ENCODE measurements at places on chromosomes 6 and 20.

DNA sequence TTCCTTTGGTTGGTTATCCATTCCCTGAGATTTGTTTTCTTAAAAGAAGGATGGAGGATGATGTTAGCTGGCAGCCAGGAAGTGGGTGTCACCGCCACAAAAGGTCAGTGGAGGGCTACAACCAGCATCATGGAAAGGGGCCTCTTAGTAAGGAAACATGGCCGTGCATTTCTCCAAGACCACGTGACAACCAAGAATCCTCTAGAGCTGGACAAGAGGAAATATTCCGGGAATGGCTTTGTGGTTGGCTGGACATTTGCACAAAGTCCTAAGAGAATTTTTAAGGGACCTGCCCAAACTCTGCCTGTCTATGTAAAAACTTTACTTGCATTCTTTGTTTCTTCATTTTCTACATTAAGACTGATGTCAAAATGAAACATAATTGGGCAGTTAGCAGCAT, 399.9 kb upstream of the MARCKS start:
- no peak for DNase-seq

GRCh38 chr6:114577109-114577508, 234.3 kb upstream of the HS3ST5 start:
- DNase-seq = no peak

GRCh38 chr6:108494434-108494833, 66.3 kb upstream of the FOXO3 start:
- no peak for DNase-seq

DNA sequence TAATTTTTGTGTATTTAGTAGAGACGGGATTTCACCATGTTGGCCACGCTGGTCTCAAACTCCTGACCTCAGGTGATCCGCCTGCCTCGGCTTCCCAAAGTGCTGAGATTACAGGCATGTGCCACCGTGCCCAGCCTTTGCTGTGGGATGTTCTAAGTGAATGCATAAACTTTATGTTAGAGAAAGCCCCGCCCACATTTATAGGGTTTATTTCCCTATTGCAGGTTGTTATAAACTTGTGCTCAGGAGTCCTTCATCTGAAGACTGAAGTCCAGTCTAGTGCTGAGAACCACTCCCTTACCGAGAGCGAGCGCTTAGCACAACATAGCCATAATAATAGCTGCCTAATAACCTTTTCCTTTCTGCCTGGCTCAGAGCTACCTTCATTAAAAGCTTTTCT, 75.4 kb upstream of the ZNF217 start:
- DNase-seq = no peak

DNA sequence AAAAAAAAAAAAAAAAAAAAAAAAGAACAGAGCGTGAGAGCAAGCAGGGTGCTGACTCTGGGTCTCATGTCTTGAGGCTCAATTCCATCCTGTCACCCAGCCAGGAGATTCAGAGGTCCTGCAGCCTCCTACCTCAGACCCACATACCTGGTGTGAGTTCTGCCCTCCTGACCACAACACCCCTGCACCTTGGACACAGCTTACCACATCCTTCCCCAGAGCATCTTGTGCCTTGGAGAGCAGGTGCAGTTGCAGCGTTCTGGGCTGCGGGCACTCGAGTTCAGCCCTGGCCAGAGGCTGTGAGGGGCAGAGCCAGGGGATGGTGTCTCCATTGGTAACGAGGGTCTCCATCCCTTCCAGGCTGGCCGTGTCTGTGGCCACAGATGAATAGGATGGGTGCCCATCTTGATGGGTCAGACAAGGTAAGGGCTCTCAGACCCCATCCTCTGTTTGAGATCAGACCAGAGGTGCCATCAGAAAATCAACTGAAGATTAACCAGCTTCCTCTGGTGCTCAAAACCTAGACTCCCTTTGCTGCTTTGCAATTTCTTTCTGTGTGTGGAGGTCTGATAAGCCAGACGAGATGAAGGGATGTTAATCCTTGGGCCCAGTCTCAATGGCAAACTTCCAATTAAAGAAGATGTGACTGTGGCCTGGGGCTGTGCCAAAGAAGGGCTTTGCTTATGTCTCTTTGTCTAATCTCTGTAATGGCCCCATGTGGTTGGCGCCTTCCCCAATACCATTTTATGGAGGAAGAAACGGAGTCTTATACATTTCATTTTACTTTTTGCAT, 14.7 kb upstream of the ZNF831 start:
- no peak for DNase-seq

- no peak for DNase-seq
Observed at GRCh38 chr6:38234934-38235682, 404.6 kb downstream of the BTBD9 start.

GRCh38 chr6:22219925-22220324, 76.9 kb downstream of the PRL start:
- DNase-seq = no peak

GRCh38 chr20:7629880-7630279, 310.4 kb downstream of the HAO1 start:
- DNase-seq = no peak

DNA sequence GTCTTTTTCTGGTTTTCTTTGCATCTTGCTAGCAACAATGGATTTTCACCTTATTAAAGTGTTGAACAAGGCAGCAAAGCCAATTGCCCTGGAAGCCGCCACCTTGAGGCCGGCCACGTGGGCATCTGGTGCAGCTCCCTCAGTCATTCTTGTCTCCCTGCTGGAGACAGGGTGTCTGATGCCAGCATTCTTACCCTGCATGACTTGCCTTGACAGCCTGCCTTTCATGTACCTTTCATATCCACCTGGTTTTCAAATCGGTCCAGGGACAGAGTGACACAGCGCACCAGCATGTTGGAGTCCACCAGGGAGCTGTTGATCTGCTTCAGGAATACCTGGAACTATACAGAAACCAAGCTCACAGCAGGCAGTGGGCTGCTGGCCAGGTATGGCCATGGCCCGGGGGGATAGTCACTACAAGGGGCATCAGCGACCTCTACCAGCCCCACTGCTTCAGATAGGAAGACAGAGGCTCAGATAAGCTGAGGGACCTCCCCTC, 49.8 kb downstream of the MYH7B start:
- no peak for DNase-seq

- DNase-seq = no peak
Observed at GRCh38 chr6:8181160-8181881, 79.0 kb upstream of the EEF1E1 start.

DNA sequence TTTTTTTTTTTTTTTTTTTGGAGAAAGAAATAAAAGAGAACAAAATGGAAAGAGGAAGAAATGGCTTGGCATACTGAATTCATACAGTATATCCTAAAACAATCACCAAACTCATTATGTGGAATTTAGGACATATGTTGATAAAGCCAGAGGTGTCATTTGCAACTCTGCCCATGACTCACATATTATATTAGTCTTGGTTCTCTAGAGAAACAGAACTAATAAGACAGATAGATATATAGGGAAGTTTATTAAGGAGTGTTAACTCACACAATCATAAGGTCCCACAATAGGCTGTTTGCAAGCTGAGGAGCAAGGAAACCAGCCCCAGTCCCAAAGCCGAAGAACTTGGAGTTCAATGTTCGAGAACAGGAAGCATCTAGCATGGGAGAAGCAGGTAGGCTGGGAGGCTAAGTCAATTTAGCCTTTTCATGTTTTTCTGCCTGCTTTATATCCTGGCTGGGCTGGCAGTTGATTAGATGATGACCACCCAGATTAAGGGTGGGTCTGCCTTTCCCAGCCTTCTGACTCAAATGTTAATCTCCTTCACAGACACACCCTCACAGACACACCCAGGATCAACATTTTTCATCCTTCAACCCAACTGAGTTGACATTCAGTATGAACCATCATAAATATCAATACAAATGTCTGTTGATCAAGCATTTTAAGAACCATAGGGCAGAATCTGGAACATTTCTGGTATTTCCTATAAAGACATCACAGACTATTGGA, 102.3 kb downstream of the UBE3D start:
- no peak for DNase-seq

GRCh38 chr6:158660333-158660754, 10.5 kb downstream of the SYTL3 start:
- DNase-seq = no peak

DNA sequence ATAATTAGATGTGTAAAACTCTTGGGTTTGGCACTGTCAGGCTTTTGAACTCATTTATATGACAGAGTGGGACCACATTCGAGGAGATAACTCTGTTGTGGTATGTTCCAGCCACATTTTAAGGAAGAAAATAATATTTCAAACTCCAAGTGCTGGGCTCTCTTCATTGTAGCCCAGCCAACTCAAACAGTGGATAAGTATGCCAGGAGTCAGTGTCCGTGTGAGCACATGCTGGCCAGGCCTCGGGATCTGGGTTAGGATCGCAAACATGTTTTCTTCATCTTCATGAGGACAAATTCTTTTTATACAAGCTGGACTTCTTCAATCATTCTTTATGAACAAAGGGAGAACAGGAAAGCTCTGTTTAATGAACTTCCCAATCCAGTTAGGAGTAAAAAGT, 497.5 kb downstream of the MAFB start:
- no peak for DNase-seq

GRCh38 chr6:84282550-84282949, 55.1 kb upstream of the CEP162 start:
- no peak for DNase-seq

DNA sequence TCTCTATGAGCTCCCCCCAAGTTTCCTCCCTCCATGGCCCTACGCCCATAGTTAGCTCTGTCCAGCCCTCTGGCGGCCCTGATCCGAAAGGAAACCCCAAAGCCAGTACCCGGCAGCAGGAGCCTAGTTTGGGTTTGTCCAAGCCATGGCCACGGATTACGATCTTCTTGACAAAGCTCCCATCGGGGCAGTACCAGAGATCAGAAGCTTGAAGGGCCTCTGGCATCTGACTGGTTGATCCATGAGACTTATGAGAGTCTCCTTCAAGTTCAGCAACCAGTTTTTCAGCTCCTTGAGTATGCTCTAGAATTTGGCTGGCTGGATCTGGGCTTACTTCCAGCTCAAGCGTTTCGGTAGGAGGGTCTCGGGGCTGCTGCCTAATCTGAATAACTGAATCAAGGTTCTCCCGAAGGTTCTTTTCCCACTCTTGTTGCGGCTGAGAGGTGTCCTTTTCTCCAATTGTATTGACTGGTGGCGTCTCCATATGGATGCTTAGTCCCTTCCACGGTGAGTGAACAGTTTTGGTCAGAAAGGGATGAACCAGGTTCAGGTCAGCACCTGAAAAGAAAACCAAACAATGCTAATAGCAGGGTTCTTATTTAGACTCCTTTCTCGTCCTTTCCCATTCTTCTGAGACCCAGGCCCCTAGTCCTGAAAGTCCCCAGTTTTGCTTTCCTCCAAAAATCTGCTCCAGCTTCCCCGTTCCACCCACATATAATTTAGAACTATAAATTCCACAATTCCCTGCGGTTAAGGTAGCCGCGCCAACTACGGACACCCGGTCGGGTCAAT, 595 bp downstream of the FKBPL start:
- no peak for DNase-seq

- no peak for DNase-seq
Observed at GRCh38 chr20:46151936-46152335, 33.8 kb downstream of the CD40 start.

DNA sequence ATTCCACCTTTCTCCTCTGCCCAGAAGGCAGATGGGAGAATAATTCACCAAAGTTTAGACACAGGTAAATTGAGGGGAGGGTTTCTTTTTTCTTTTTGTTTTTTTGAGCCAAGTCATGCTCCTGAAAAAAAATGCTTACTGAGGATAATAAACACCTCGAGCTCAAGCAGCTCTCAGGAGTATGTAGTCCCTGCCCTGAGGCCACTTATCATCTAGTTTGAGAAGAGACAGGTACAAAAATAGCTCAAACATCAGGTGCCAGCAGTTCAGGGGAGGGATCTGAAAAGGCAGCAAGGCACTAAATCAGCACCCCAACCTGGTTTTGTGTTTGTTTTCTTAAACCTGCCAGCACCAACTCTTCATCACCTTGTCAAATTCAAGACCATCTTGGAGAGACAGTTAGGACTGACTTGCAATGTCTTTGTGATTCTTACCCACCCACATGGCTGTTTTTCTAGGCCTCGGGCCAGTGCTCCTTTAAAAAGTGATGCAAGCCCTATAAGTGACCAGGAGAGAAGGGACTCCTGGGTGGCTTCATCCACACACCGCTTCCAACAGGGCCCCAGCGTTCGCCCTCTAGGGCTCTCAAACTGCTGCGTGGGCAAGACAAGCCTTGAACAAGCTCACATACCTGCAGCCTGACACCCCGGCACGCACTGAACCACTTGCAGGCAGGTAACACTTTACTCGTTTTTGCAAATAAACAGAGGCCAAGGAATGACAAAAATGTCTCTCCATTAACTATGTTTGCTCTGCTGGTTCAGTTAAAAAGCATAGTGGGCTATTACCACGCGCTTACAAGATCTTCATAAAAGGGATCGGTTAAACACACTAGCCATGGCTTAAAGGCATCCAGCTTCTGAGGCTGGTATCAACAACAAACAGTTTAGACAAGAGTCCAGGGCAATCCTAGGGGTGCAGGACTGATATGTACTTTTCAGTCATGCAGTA, 13.9 kb downstream of the JAG1 start:
- no peak for DNase-seq

DNA sequence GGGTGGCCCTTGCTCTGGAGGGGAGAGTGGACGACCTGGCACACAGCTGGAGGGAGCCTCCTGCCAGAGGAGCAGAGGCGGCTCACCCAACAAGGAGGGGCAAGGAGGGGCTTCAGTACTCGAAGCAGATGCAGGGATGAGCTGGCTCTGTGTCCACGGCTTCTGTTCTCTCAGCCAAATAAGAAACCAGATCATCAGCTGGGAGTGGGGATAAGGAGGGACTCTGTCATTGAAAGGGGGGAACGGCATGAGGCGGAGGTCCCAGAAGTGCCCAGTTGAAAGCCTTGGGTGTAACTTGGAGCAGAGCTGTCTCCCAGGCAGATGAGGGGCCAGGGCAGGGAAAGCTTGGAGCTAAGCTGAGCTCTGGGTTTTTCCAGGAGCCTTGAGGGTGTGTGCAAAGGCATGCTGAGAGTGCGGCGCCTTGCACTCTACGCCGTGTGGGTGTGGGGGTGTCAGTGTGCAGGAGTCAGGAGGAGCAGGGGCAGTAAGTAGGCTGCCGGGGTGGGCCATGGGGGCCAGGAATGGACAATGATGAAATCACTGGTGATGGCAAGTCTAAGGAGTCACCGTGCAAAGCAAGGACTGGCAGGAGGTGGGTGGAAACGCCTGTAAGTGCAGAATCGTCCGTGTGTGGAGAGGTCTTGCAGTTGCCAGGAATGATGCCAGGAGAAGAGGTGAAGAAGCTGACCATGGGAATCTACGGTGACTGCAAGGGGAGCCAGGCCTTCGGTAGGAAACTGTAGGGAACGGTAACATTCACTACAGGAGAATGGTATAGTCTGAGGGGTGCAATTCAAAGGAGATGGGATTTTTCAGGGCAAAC, 85.4 kb upstream of the FOXQ1 start:
- no peak for DNase-seq

DNA sequence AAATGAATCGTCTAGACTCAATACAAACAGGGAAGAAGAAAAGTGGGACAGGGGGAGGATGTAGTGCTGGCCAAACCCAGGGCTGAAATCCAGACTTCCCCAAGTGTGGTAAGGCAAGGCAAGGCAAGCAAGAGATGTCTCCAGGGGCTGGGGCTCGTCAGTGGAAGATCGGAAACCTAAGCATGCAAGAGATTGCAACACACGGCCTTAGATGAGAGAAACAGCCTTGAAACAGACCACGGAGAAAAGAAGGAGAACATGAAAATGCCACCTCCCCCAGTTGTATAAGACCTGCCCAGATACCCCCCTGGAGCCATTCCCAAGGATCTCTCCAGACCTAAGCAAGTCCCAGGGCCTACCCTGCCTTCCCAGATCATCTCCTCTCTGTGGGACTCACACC, 20.0 kb downstream of the VEGFA start:
- no peak for DNase-seq

GRCh38 chr6:109051301-109052017, 43.2 kb downstream of the SESN1 start:
- DNase-seq = no peak

GRCh38 chr6:48912503-48912902, 550.5 kb downstream of the MMUT start:
- DNase-seq = no peak

Data from breast epithelium (tissue), 4 donors.